AML-193 (cell line): ENCODE measurements at places on chromosomes 3 and 15.

GRCh38 chr15:36218322-36218721, 361.1 kb upstream of the CDIN1 start:
- no peak for DNase-seq

GRCh38 chr3:45773714-45774449, 22.5 kb downstream of the SLC6A20 start:
- DNase-seq: no peak

DNA sequence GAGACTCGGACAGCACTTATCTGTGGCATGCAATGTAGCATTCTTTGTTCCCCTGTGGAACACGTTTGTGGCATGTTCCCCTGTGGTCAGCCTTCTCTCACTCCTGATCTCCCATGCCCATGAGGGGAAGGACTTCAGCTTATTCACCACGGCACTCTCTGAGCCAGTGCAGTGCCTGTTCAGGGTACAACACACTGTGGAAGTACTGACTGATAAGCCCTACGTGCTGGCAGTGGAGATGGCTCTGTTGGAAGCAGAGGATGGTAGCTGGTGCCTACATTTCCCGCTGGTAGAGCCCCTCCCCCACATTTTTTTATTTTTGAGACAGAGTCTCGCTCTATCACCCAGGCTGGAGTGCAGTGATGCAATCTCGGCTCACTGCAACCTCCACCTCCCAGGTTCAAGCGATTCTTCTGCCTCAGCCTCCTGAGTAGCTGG, 43.5 kb upstream of the ETV5 start:
- no peak for DNase-seq

DNA sequence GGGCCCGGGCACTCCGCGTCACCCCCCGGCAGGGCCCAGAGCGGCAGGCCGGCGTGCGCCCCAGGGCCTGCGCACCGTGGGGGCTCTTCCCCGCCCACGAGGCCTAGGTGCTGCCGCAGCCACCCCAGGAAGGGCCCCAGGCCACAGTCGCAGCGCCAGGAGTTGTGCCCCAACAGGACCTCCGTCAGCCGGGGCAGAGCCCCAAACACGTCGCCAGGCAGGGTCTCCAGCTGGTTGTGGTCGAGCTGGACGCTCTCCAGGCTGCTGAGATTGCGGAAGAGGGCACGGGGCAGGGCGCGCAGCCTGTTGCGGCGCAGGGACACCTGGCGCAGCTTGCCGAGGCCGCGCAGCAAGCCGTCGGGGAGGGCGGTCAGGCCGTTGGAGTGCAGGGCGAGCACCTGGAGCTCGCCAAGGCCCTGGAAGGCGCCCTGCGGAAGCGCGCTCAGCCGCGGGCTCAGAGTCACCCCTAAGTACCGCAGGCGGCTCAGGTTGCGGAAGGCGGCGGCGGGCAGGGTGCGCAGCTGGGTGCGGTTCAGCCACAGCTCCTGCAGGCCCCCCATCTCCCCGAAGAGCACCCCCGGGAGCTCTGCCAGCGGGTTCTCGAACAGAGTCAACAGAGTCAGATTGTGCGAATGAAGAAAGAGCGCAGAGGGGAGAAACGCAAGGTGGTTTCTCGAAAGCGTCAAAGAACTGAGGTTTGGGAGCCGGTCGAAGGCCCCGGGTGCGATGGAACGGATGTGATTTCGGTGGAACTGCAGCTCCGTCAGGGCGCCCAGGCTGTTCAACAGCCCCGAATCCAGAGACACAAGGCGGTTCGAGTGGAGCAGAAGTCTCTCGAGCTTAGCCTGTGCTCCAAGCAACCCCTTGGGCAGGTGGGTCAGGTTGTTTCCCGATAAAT, 2.0 kb downstream of the GP5 start:
- DNase-seq: no peak

- peak; percentile 3 for DNase-seq
Observed at GRCh38 chr15:67744331-67745072, 80.8 kb upstream of the SKOR1 start.

- no peak for DNase-seq
Observed at GRCh38 chr15:66740802-66741201, 38.8 kb downstream of the SMAD6 start.

DNA sequence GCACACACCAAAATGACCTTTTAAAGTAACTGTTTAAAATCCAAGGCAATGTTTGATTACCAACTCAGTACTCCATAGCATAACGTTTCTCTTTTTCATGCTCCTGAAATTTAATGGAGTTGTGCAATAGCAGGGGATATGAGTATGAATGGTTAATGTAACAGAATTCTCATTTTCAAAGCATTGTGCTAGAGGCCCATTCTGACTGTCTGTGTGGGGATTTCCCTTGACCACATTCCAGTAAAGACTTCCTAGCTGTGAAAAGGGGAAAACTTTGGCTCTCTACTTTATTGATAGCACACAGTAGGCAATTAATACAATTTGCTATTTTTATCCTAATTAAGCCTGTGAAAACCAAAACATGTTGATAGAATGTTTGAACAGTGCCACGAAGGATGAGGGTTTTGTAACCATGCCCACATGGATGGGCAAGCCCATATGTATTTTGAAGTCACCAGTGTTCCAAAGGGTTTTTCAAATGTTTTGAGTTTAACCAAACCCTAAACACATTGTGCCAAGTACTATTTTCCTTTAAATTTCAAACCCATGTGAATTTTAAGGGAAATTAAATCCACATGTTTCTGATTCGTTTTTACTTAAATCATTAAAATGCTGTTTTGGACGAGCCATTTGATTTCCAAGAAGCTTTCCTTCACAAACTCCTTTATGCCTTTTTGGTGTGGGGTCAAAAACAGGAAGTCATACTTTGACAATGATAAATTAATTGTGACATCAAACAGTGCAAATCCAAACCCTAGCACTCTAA, 261.2 kb downstream of the SHOX2 start:
- no peak for DNase-seq

DNA sequence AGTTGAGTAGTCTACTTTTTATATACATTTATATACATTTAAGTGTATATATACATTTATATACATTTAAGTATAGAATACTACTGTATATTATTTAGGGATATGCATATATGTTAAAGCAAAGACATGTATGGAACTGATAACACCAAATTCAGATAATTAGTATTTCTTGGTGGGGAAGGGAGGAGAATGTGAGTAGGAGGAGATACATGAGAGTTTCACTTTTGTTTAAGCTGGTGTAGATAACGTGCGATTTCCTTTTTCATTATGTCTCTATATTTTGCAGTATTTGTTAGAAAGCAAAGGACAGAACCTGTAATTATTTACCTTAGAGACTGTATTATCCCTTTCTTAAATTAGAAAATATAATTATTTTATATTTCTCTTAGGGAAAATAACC, 16.6 kb upstream of the NIT2 start:
- DNase-seq: no peak

DNA sequence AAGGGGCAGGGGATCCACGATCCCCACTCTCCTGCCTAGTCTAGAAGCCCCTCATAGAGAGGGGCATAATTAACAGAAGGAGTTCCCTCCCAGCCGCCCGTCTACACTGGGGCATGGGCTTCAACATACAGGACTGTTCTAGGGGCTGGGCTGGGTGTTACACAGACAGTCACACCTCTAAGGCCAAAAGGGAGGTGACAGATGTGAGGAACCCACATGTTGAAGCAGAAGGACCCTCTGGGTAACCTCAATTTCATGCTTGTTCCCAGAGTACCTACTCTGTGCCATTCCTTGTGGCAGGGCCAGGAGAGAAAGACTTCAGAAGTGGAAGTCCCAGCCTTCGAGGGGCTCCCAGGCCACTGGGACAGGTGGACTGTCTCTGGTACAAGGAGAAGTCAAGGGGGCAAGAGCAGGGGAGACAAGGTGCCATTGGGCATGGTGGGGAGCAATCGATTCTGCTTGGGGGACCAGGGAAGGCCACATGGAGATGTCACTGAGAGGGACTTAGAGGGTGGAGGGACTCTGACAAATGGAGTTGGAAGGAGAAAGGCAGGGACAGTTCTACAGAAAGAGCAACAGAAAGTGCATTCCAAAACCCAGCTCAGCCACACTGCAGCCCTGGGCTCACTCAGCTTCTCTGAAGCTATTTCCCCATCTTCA, 71.3 kb downstream of the CPN2 start:
- DNase-seq: no peak

DNA sequence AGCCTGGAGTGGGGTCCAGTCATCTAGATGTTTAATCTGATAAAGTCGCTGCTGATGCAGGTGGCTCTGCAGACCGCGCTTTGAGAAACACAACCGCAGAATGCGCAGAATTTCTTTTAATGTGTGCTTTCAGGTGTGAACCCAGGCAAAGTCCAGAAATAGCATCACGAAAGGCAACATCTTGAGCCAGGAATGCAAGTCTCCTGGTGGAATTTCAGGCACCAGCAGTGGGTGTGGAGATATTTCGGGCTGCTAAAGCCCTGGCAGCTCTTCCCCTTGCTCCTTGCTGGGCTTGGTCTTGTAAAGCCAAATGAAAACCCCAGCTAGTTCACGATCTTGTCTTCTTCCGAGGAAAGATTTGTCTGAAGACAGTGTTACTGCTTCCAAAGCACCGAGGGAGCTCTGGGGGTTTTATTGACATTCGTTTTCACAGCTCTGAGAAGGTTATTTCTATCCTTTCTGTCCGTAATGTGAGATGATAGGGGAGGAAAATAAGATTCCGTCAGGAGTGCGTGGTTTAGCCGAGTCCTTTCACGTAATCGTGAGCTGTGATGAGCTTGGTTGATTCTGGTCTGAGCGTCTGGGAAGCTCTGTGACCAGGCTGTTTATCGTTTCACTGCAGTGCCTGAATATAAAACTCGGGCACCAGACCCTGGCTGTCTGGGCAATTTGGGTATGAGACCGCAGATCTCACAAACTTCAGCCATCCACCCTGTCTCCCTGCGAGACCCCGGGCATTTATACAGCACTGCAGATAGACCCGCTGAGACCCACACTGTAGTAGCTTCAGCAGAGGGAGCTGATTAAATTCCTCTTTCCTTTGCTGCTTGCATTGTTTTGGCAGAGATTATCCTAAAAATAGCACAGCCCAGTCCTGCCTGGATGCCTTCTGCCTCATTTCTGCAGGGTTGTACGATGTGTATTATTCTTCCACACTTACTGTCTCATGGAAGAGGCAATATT, 67.0 kb upstream of the SLC25A26 start:
- DNase-seq: no peak

DNA sequence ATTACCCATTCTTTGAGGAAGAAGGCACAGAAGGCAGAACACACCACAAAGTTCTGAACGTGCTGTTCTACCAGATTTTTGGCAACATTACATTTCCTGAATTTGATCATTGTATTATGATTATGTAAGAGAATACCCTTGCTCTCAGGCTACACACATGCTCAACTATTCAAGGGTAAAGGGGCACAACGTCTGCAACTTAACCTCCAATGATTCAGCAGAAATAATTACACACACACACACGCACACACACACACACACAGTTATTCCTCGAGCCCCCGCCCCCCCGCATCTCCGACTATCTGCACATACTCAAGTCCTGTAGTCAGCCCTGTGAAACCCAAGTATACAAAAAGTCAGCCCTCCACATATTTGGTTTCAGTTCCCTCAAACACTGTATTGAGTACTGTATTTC, 26.8 kb downstream of the RPN1 start:
- DNase-seq: no peak

GRCh38 chr3:125319765-125320164, 55.4 kb downstream of the ZNF148 start:
- no peak for DNase-seq

DNA sequence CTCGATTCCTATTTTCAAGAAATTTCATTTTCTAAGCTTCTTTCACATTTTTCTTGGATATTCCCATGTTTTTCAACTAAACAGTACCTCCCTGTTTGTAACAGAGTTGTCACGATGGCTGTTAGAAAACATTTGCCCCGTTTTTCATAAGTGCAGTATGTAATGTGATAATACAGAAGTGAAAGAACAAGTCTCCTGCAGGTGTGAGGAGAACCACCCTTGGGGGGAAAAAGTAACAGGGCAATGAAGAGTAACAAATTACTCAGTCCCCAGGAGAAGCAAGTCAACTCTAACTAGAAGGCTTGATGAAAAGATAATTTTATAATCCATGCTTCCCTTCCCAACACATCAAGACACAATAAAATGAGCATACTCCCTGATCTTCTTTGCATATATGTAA, 493.3 kb downstream of the FOXP1 start:
- DNase-seq: no peak

DNA sequence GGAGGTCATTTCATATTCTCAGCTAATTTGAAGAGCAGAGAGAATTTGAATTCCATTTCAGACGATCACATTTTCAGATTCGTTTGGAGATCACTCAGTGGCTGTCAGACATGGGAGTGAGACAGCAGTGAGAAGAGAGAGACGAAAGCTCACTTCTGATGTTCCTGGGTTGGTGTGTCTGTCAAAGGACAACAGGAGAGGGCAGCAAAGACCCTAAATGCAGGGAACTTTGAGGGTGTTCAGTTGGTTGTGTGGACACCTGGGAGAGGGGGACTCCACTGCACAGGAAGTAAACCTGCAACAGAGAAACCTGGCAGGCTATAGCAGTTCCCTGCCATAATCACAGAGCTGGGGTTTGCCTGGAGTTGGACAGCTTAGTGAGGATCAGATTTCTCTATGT, 675.1 kb downstream of the SQOR start:
- DNase-seq: no peak

GRCh38 chr3:60160822-60161748, 1090.2 kb downstream of the FHIT start:
- DNase-seq: no peak
